ENCODE measurements at places on chromosomes 6 and 20.

DNA sequence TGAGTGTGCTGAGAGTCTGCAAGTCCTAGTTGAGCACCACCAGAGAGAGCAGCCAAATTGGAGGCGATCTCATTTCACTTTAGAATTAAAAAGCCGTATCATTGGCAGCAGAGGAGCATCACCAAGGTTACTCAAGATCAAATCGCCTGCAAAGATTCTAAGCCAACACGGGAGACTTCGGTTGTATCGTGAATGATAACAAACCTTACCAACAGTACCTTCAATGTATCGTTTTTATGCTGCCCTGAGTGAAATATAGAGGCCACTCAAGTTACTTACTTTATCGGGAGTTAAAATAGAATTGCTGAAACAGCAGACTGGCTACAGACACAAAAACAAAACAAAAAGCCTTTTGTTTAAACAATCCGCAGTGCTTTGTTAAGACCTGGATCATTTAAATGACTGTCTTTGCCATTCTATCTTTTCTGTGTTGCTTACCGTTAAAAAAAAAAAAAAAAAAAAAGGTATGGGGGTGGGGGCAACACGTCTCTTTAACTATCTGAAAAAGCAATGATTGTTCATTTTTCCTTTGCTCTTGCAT, 14.2 kb downstream of the NHSL1 start:
- no peak for DNase-seq

- DNase-seq, result no peak
These were observed 4.4 kb downstream of the CD83 start for GRCh38 chr6:14121936-14122344.

- no peak for DNase-seq
These were observed 13.9 kb upstream of the NAA20 start for GRCh38 chr20:20003031-20003954.

DNA sequence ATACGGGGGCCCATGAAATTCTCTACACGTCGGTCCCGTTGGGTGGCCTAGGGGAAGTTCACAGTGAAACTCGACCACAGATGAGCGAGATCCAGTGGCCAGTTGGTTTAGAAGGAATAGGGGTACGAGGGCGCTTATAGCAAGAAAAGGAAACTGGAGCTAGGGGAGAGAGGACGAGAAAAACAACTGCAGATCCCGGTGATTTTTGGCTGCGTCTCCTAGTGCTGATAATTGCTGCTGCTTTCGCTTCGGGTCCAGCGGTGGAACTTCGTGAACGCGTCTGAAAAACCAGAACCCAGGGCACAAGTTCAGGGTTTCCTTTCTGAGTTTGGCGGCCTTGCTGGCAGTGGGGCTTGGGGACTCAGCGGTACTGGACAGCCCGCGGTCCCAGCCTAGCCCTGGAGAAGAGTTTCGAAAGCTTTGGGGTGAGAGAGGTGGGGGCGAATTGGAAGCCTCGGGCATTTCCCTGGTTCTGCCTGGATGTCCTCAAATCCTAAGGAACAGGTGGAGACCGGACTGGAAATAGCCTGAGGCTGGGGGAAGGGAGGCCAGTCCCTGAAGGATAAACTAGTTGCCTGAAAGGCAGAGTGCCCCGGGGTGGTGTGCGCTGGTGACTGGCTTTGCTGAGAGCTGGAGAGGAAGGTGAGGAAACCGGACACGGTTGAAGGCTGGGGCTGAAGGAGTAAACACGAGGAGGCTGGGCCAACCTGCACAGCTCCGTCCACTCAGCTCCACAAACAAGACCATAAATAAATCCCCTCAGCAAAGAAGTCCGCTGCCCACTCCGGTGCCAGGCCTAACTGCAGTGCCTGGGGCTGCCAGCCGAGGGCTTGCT, 793 bp downstream of the GMPR start:
- no peak for DNase-seq

DNA sequence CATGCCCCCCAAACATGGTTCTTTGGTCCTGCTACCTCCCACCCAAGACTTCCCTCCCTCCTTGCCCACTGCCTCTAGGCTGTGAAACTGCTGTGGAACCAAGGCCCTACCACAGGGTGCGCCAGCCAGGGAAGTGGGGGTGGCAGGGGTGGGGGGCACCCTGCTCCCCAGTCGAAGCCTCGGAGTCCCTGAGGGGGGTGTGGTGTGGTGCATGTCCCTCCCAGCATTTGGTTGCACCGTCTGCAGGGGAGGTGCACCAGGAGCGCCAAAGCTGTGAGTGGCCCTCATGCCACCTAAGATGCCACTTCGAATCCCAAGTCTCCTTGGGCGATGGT, 1.8 kb downstream of the RGS19 start:
- DNase-seq, result no peak

DNA sequence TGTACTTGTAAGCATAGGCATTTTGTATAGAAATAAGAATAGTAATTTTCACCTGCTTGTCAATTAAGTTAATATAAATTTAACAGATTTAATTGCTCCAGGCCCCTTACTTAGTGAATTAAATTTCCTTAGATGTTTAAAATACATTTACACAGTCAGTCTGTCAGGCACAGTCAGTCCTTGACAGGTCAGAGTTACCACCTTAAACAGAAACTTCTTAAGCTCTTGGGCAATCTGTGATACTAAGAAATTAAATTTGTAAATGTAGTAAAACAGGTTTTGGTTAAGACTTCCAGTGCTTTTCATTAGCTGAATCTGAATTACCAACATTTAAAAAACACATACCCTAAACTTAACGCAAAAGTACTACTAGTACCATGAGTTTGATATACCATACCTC, 15.9 kb downstream of the PTPRA start:
- no peak for DNase-seq

DNA sequence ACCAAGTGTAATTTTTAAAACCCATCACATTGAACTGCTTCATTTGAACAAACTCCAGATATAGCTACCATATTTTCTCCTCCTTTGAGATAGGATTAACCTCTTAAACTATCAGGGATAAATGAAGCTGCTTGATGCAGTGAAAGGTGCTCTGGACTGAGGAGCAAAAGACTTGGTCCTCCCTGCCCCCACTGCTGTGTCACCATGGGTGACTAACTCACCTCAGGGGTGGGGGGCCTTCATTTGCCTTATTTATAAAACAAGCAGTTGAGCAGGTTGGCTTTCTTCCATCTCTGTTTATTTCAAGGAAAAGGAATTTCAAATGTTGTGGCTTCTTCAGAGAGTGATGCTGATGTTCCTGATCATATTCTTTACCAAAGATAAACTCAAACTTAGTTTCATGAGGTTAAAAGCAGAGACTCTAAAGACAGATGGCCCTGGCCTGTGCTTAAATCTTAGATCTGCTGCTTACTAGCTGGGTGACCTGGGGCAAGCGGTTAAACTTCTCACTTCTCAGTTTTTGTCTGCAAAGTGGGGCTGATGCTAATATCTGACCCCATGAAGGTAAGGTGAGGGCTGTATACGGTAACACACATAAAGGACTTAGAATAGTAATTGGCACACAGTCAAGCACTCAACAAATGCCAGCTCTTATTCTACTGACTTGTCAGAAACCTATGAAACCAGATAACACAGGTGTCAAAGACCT, 50.5 kb downstream of the FHL5 start:
- DNase-seq, result no peak

DNA sequence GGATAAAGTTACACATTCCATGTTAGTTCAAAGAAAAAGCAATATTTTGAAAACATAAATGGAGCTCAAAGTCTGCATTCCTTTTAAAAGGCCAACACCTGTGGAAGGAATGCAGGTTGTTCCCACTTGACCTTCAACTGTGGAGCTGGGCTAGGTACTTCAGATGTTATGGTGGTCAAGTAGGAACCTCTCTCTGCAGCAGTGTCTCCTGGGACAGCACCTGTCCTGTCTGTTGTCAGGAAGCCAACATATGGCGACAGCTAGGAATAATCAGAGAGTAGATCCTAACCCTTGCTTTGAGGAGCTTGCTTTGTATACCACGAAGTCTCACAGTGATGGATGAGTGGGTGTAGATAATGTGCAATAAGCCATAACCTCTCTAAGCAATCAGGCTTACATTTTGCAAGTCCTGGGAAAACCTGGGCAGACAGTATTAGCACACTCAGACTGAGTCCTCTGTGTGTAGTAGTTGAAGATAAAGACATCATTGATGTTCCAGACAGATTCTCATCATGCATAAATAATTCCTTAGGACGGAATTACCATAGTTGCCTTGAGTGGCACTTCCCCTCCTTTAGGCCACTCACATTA, 347.5 kb downstream of the PRL start:
- no peak for DNase-seq

DNA sequence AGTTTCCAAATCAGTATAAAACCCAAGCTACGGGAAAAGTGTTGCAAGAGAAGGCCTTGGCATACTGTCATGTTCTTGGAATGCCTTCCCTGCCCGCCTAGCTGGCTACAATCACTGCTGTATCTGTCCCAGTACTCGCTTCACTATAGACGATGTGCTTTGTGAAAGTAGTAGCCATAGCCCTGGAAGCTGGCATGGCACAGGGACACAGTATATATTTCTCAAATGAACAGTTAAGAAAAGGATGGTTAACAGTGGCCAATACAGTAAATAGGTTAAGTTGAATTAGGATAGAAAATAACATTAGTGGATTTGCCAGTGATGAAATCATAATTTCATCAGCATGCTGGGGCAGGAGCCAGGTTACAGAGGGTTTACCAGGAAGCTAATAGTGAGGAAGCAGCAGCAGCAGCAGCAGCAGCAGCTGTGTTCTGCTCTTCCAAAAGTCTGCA, 499.3 kb downstream of the CDKAL1 start:
- DNase-seq, result no peak

DNA sequence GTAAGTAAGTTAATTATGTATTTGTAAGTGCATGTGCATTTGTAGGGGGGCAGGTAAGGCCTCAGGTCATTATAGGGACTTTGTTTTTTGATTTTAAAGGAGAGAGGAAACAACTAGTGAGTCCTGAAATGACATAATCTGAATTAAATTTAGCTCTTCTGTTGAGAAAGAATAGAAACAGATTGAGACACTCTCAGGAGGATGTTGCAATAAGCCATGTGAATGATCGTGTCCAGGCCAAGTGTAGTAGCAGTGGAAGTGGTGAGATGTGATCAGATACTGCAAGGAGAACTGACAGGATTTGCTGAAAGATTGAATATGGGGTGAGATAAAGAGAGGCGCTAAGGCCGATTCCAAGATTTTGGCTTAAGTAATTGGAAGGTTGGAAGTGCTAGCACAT, 2.6 kb upstream of the CENPW start:
- DNase-seq, result no peak
